NCI-H1417 treated with DMSO at 0.1 percent for 48 hours (cell line): ENCODE measurements at places on chromosomes 5 and 9.

GRCh38 chr9:94168203-94169000 is 84.1 kb downstream of the PTPDC1 start:
- DNase-seq, result no peak

DNA sequence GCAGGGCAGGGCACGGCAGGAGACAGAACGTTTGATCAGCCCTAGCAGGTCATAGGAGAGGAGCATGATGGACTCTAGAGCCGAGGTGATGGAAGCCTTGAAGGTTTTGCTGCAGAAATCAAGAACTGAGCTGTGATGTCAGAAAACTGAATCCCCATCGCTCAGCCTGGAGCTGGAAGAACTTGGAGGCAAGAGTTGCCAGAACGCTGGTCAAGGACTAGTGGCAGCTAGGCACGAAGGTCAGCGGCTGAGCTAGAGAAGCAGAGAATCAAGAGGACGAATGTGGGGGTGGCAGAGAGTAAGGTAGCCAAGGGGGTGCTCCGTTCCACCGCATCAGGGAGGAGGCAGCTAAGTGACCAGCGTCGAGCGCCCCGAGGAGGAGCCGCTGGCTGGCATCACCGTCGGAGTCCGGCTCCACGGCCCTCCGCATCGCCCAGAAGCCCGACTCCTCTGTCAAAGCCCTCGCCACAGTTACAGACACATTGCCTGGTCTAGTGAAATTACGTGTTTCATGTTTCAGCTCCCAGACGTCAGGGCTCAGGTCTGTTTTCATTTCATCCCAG is 1.2 kb upstream of the GALNT10 start:
- DNase-seq, result no peak

- DNase-seq, result no peak
These were observed 263.2 kb downstream of the KCTD16 start for GRCh38 chr5:144433893-144434292.

DNA sequence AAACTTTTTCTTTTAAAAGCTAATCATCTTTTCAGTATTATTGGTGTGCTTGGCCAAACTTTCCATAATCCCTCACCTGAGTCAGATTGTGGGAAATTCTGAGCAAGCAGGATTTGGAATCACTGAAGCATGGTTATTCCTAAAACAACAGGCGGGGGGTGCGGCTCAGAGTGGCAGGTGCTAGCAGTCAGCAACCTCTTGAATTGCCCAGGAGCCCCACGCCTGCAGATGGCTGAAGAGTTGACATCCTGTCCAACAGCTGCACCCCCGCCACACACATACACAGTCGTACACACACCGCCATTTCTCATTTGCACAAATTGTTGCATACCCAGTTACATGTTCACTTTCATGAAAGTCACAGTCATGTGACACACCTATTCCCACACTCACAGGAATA is 96.6 kb downstream of the LHX2 start:
- peak; percentile 54 for DNase-seq

- DNase-seq, result no peak
These were observed 98.1 kb upstream of the CCDC112 start for GRCh38 chr5:115394531-115394930.

GRCh38 chr5:55114061-55114460 is 11.6 kb downstream of the GZMA start:
- DNase-seq, result no peak

- DNase-seq, result no peak
These were observed 19.9 kb downstream of the TRAF2 start for GRCh38 chr9:136906266-136906665.

GRCh38 chr5:169943026-169943425 is 37.3 kb downstream of the INSYN2B start:
- no peak for DNase-seq

DNA sequence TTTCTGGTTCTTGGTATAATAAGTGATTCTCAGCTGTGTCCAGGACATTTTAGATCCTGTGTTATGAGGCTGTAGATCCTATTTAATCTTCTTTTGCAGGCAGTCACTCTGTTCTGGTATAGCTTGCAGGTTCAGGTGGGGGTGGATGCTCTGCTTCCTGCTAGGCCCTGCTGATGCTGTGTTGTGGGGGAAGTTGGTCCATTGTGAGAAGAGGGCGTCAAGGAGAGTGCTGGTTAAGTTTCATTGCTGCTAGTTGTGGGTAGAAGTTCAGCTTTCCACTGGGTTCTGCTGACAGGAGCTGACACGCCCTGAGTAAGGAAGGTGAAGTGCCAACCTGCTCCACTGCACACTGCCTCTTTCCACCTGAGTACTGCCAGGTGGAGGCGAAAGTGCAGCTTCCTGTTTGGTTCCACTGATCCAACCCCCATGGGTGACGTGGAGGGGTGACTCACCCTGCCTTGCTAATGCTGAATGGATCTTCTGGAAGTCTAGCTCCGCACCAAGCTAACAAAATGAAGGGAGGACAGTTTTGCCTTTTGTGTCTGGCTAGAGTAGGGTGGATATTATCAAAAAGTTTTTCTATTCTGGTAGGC is 16.3 kb downstream of the NMRK1 start:
- DNase-seq, result no peak

- no peak for DNase-seq
These were observed 182.1 kb upstream of the PTGER4 start for GRCh38 chr5:40497573-40497972.

DNA sequence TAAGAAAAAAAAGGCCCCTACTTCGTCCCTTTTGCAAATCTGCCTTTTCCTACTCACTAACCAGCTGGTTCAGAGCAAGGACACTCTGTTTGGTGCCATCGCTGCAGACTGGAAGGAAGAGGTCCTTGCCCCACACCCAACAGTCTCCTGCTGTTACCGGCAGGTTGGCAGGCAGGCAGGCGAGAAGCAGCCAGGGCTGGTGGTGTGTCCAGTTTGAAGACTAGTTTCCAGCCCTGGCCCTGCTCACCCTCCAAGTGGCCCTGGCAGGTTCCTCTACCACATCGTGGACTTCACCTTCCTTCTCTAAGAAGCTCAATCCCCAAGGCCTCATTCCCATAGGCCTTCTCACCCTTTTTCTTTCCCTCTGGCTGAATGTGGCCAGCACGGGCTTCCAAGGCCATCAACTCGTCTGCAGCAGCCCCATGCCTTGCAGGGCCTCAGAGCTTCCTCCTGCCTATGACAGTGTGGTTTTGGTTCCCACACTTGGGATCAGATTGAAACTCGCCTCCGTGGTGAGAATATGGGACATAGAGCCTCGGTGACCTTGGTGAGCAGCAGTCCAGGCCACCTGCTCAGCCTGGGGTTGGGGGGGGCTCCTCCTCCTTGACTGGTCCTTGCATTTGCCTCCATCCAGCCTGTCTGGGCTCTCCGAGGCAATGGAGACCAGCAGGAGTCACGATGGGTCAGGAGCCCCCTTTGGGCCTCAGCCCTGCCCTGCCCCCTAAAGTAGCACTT is 22.9 kb downstream of the TGFBI start:
- DNase-seq, result no peak

DNA sequence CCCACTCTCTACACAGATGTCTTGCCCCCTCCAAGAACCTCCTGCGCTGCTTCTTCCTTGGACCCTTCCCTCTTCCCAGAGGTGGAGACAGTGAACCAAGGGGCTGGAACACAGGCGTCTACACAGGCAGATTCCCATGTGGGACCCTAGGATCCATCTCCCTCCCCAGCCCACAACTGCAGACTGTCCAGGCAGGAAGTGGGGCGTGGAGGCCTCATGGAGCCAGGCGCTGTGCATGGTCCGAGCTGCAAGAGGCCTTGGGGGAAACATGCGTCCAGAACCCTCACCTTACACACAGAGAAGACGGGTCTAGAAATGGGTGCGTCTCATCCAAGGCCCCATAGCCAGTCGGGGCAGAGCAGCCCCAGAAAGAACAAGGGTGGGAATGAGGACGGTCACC is 117.5 kb downstream of the VAV2 start:
- no peak for DNase-seq
